Mammary epithelial cell (primary cell): ENCODE measurements at places on chromosomes 7 and 10. TPM values are rescaled to one million over a fixed set of nuclear protein-coding genes. Genes with fewer than 3 reads are reported as not detected.
A peak's percentile ranks its signal among the peaks of the same experiment; 100 is the strongest.

Gene ZNF33B
- 4.5 TPM for polyA plus RNA-seq

GRCh38 chr10:7787150-7787856 lies 490 bp downstream of the KIN start:
- peak; percentile 38 for DNase-seq

Gene SGMS1
- polyA plus RNA-seq = 12.6 TPM

DNA sequence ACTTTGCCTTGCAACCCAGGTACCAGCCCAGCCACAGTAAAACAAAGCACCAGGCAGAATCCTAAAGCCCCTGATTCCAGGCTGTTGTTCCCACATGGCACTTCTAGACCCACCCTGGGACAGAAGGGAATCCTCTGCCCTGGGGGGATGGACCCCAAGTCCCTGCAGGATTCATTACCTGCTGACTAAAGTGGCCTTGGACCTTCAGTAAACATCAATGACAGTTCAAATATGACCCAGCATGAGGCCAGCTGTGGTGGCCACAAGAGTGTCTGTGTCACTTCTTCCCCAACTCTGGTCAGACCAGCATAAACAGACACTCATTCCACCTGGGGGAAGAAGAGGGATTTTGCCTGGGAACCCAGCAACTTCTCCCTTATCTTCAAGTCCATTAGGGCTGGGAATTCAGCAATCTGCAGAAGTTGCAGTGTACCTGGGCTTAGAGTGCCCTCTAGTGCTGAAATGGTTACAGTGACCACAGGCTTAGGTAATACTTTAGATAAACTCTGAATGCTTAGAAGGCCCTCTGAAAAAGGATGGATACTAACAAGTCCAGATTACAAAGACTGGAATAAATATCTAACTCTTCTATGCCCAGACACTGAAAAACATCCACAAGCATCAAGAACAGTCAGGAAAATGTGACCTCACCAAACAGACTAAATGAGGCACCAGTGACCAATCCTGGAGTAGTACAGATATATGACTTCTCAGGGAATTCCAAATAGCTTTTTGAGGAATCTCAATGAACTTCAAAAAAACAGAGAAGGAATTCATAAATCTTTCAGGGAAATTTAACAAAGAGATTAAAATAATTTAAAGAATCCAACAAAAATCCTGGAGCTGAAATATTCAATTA lies 108.5 kb upstream of the TMEM168 start:
- peak; percentile 62 for DNase-seq

- DNase-seq = no peak
Observed at GRCh38 chr10:30111340-30112022, 52.1 kb upstream of the JCAD start.

GRCh38 chr7:44287488-44288380 lies 37.7 kb downstream of the CAMK2B start:
- DNase-seq = no peak

Gene SLC39A12
- polyA plus RNA-seq = not detected

- no peak for DNase-seq
Observed at GRCh38 chr7:151768805-151769187, 108.1 kb downstream of the PRKAG2 start.

DNA sequence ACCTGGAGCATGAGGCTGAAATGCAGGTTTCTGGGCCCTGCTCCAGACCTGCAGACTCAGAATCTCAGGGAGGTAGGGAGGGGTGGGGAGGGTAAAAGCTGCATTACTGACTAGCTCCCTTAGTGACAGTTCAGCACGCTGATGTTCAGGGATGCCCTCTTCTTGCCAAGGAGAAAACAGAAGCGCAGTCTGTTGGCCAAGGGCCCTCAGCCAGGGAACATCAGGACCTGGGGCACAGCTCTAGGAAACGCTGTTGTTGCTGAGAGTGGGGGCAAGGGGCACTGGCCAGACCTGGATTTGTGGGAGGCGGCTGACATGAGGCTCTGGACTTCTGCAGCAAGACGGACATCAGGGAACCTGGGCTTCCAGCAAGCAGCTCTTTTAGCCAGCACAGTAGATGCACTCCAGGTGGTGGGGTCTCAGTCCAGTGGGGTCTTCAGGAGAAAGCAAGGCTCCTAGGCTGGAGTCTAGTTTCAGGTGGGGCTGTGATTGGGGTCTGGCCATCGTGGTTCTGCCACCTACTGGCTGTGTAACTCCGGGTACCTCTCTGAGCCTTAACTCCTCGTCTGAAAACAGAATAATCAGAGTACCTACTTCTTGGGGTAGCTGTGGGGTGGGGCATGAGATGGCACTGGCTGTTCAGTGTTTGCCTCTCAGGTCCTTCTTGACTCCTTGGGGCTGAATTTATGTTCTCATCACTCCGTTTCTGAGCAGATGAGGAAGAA lies 72.9 kb upstream of the PRLHR start:
- DNase-seq = no peak

DNA sequence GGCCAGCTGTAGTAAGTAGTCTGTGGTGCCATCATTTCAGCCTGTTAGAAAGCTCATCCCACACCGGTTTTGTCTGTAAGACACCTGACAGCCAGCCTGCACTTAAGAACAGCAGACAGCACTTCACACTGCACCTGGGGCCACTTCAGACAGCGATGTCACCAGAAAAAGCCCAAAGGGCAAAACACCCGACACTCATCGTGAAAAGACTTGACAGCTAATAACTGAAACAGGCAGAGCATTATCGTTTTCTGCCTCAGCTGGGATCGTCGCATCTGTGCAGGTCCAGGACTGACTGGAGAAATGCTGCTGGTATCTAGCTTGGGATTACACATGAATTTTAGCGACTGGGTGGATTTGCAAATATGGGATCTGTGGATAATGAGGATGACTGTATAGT lies 16.8 kb upstream of the LAT2 start:
- no peak for DNase-seq

DNA sequence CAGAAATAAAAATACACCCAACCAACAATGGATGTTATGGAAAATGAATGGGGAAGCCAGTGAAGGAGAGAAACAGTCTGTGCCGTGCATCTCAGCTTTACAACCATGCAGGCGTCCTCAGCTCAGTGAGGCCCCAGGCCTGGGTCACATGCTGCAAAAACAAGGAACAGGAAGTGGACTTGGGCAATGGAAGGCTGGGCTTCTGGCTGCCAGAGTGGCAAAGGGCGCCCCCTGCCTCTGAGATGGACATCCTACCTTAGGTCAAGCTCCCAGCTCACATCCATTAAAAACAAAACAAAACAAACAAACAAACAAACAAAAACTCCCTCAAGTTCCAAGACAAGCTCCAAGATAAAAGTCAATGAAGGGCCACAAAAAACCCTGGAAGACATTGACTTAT lies 54.7 kb upstream of the AFAP1L2 start:
- peak; percentile 21 for DNase-seq

DNA sequence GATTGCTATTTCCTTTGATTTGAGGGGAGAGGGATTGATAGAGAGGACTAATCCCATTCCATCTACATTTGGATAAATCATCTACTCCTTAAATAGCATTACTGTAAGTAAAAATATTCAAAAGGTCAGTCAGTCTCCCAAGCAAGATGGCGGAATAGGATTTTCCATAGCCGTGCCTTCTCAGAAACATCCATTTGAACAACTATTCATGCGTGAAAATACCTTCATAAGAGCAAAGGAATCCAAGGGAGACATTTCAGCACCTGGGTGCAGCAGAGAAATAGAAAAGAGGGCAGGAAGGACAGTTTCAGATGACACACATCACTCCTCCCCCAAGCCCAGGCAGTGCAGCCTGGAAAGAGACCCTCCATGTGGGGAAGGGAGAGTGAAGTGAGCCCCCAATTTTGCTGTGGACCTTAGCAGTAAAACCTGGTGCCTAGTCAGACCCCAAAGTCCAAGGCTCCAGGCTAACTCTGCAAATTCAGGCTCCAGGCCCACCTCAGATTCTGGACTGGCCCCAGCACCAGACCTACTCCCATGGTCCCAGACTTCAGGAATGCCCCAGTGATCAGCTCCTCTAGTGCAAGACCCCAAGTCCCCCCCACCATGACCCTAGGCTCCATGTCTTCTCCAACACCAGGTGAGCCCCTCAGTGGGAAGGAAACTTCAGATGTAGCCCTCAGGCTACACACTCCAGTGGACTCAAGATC lies 104.3 kb upstream of the LANCL2 start:
- no peak for DNase-seq

GRCh38 chr7:98126311-98127142 lies 19.9 kb downstream of the LMTK2 start:
- DNase-seq = no peak

Gene CYP2C19
- not detected for polyA plus RNA-seq

GRCh38 chr7:70355198-70356020 lies 757.1 kb downstream of the AUTS2 start:
- DNase-seq = no peak

GRCh38 chr10:78960316-78960800 lies 108.4 kb upstream of the ZMIZ1 start:
- peak; percentile 96 for DNase-seq

Gene EPO
- not detected for polyA plus RNA-seq

GRCh38 chr10:99008054-99008453 lies 227.6 kb downstream of the HPSE2 start:
- no peak for DNase-seq

GRCh38 chr7:22625251-22625650 lies 101.7 kb upstream of the IL6 start:
- no peak for DNase-seq

DNA sequence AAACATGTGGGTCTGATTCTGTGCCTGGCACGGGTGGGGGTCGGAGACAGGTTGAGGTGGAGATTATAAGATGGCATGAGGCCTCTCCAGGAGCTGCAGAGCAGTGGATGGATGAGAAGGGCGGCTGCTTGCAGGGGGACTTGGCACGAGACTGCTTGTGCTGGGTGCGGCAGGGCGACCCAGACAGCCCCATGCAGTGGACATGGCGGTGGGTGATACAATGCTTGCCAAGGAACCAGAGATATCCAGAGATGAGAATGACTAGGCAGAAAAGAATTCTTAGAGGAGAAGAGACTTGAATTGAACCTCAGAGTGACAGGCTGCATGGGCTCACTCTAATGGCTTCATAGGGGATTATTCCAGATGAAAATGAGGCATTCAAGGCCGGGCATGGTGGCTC lies 145.4 kb downstream of the NEURL1 start:
- DNase-seq = no peak

Gene KEL
- polyA plus RNA-seq = 0.14 TPM

Gene ITPRID1
- polyA plus RNA-seq = not detected

- no peak for DNase-seq
Observed at GRCh38 chr10:79310200-79310865, 36.9 kb upstream of the PPIF start.

Gene RBAK
- 2.1 TPM for polyA plus RNA-seq

Gene SP4
- polyA plus RNA-seq = 1.8 TPM

DNA sequence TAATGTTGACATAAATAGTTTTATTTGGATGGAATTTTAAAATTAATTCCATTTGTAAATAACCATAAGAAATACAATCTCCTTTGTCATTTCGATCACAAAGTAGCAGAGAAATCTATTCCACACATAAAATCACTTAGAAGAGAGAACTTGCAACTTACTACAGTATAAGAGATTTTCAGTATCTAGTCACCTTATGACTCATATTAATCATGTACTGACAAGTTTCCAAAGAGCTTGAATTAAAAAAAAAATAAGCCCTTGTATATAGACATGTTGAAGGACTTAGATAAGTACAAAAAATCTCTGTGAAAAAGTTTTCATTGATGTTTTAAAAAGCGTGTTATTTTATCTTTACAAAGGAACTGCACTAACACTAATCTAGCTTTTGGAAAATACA lies 207.1 kb upstream of the ETV1 start:
- peak; percentile 67 for DNase-seq

Gene LBX1
- polyA plus RNA-seq = not detected

DNA sequence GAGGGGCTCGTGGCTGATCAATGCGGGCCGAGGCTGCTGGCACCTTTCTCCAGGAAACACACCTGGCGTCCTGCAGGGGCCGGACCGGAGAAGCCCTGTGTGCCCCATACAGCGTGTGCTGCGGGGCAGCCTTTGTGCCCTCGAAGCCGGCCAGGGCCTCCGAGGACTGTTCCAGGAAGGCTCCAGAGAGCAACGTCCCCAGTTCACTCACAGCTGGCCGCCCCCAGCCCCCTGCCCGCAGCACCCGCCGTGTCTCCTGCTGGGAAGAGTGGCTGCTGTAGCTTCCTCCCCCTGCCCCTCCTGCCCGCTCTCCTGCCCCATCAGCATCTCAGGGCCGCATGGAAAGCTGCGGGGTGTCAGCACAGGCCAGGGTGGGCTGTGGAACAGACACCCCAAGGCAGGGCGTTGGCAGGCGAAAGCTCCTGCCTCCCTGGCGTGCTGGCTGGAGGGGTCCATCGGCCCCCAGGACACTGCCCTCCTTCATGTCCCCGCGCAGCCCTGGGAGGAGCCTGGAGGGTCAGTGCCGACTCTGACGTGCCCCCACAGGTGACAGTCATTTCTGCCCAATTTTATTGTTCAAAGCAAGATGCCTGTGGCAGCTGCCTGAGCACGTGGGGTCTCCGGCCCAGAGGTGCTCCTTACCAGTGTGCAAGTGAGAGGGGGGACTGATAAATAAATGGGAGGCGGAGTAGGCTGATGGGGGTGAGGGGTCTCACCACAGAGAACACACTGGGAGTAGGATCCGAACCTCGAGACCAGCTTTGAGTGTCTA lies 95.8 kb upstream of the DIP2C start:
- no peak for DNase-seq

Gene ING3
- polyA plus RNA-seq = 7.3 TPM

DNA sequence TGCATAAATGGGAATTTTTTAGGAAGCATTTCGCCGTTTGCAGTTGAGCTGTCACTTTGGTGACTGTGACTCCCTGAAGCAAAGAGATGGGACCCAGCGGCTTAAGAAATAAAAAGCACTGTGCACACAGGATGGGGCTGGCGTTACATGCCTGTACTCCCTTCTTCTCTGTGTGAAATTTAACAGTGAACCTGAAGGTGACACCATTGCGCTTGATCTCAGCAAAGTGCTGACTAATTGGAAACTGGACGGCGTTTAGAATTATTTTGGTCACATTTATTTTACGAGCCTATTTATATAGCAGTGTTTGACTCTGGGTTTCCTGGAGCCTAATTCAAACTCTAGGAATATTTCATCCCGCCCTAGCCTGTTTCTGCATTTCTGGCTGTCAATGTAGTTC lies 146.2 kb downstream of the PAXIP1 start:
- DNase-seq = no peak

Gene AZGP1
- 0.14 TPM for polyA plus RNA-seq

DNA sequence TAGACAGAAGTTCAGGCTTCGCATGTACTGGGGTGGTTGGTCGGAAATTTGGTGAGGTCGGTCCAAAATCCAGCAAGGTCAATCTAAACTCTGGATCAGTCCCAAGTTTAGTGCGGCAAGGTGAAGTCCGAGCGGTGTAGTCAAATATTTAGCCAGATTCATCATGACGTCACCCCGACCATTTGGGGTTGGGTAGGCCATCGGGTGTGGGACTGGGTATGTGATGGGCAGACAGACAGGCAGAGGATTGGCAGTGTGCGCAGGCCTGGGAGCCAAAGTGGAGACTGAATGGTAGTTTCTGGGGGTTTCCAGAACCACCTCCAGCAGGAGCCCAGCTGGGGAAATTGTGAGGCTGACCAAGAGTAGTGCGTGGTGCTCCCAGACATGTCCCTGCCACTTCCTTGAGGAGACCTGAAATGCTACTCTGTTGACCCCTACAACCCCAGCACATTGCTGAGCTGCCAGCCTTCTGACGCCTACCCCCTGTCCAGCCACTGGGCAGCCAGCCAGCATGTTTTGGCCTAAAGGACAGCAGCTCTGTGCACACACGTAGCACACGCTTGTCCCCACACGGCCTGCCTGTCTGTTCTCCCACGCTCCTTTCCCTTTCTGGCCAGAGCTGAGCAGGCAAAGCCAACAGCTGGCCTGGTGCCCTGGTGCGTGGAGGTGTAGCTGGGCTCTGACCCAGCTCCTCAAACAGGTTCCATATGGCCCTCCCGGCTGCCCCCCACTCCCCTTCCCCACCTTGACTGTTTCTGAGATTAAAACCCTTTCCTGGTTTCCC lies 55.9 kb downstream of the FAM241B start:
- DNase-seq = peak; percentile 58

Gene TLX1
- not detected for polyA plus RNA-seq

Gene CALD1
- polyA plus RNA-seq = 151 TPM
